ENCODE measurements at places on chromosomes 2 and 18. TPM values are rescaled to one million over a fixed set of nuclear protein-coding genes. Genes with fewer than 3 reads are reported as not detected.

Gene RGPD8
- 9.0 TPM for total RNA-seq

Gene TTC39C
- total RNA-seq, result 22.5 TPM

Gene ABCG8
- not detected for total RNA-seq

Gene CENPA
- 3.4 TPM for total RNA-seq

Gene RNU2-63P
- not detected for total RNA-seq

Gene HOXD12
- not detected for total RNA-seq

Gene CSRNP3
- total RNA-seq, result 0.70 TPM

Gene MAP2
- total RNA-seq, result 5.8 TPM

Gene ANKRD62
- total RNA-seq, result 0.27 TPM

Gene CDH7
- total RNA-seq, result not detected

Gene IL36A
- total RNA-seq, result 251 TPM

Gene BMP10
- not detected for total RNA-seq

Gene VWC2L
- not detected for total RNA-seq

GRCh38 chr2:235651643-235652042 lies 157.8 kb downstream of the AGAP1 start:
- H3K4me1 ChIP-seq, result no peaks in the 10 kb centered on the region
- H3K27me3 ChIP-seq, result no peaks in the 10 kb centered on the region
- no peak for DNase-seq
- no peak overlapping the region for H3K4me3 ChIP-seq
- no peak overlapping the region for H3K27ac ChIP-seq

GRCh38 chr2:192087398-192087958 lies 107.3 kb downstream of the TMEFF2 start:
- H3K4me3 ChIP-seq, result no peak overlapping the region
- H3K27me3 ChIP-seq, result no peaks in the 10 kb centered on the region
- no peaks in the 10 kb centered on the region for H3K4me1 ChIP-seq
- DNase-seq, result no peak

- no peaks in the 10 kb centered on the region for H3K36me3 ChIP-seq
- H3K4me3 ChIP-seq, result no peak overlapping the region
- DNase-seq, result no peak
- H3K27me3 ChIP-seq, result no peaks in the 10 kb centered on the region
Observed at GRCh38 chr18:26480897-26481795, 67.2 kb downstream of the KCTD1 start.

DNA sequence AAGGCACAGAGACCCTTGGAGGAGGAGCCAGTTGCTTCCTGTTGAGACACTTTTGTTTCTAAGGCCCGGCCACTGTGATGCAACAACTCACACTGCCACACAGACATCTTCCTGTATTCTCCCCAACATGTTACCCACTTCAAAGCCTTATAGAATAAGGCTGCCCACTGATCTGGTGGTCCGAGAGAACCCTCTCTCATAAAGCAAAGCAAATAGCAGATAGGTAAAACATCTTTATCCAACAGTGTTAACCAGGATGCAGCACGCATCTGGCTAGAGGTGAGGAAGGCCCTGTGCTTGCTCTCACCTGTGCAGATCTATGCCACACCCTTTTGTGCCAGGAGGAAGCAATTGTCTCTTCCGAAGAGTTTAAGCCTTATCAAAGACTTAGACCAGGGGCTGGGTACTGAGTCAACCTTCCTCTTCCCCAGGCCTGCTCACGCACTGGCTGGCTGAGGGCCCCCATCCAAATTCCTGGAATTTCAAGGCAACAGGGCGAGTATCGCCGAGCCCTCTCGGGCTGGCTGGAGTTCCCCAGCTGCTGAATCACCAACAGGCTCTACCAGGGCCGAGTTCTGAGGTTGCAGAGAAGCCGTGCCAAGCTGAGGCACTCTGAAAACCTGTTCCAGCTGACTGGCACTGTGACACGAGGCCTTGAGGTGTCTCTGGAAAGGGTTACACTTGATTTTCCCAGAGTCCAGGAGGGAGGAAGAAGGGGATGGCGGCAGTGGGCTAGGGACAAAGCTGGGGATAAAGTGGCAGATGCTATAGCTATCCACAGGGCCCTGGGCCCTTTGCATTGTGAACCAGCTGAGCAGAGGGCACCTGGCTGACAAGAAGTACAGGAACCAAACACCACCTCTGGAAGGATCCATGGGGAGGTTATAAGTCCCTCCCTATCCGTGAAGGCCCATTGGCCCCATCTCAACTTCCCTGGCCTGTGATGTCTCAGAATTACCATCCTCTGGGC lies 29.3 kb downstream of the TGFA start:
- H3K27me3 ChIP-seq, result no peaks in the 10 kb centered on the region
- peak overlapping the region; percentile 83 for H3K27ac ChIP-seq
- no peak for DNase-seq
- peaks cover 27% of the 10 kb centered on the region for H3K4me1 ChIP-seq
- no peaks in the 10 kb centered on the region for H3K36me3 ChIP-seq
- no peak overlapping the region for H3K4me3 ChIP-seq

DNA sequence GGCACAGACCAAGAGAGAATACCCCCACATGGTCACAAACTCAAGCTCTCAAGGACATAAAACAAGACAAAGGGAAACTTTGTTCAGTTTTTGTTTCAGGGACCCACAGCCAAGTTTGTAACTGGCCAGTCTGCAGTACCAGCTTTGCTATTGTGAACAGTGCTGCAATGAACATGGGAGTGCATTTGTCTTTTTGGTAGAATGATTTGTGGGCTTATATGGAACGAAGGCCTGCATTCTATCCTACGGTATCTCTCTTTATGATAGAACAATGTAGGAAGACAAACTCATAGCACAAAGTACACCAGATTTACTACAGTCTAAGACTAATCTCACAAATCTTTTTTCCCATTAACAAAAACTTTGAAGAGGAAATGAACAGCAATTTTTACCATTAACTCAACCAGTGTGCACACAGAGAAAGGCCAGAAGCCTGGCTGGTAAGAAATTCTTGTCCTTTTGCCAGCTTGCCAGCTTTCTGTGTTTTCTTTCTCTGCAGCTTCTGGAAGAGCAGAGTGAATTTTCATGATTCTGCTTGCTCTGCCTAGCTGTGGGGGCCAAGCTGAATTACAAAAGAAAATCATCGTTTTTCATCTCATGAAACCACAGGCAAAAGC lies 37.1 kb upstream of the FEZ2 start:
- H3K27me3 ChIP-seq, result no peaks in the 10 kb centered on the region
- no peak overlapping the region for H3K27ac ChIP-seq
- no peaks in the 10 kb centered on the region for H3K4me1 ChIP-seq
- H3K4me3 ChIP-seq, result no peak overlapping the region
- no peaks in the 10 kb centered on the region for H3K36me3 ChIP-seq
- no peak for DNase-seq

DNA sequence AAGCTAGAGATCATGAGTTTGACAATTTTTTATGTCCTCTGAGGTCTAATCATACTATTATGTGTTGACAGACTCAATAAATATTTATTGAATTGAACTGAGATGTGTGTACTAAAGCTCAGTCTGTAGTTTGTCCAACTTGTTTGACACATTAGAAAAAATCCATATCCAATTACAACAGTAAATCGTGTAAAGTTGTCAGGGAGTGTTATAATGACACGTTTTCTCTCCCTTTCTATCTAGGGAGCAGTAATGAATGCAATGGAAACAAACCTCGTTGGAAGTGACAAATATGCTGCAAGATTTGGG lies 28.4 kb downstream of the ITGA4 start:
- H3K36me3 ChIP-seq, result no peaks in the 10 kb centered on the region
- H3K27me3 ChIP-seq, result no peaks in the 10 kb centered on the region
- H3K4me1 ChIP-seq, result no peaks in the 10 kb centered on the region
- H3K27ac ChIP-seq, result no peak overlapping the region
- DNase-seq, result no peak

GRCh38 chr18:42339372-42339771 lies 384.3 kb downstream of the PIK3C3 start:
- H3K36me3 ChIP-seq, result no peaks in the 10 kb centered on the region
- H3K4me3 ChIP-seq, result no peak overlapping the region
- H3K27ac ChIP-seq, result no peak overlapping the region

DNA sequence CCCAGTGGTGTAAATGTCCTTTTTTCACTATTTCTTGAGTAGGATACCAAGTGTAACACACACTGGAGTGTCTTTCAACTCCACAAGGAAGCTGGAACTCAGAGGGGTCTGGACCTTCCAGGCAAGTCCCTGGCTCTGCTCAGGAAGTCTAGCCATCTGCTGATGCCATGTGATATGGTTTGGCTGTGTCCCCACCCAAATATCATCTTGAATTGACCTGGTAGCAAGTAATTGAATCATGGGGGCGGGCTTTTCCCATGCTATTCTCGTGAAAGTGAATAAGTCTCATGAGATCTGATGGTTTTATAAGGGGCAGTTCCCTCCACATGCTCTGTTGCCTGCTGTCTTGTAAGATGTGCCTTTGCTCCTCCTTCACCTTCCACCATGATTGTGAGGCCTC lies 99.4 kb upstream of the CDC42EP3 start:
- H3K27ac ChIP-seq, result no peak overlapping the region
- no peak for DNase-seq
- H3K4me3 ChIP-seq, result no peak overlapping the region
- H3K36me3 ChIP-seq, result no peaks in the 10 kb centered on the region

DNA sequence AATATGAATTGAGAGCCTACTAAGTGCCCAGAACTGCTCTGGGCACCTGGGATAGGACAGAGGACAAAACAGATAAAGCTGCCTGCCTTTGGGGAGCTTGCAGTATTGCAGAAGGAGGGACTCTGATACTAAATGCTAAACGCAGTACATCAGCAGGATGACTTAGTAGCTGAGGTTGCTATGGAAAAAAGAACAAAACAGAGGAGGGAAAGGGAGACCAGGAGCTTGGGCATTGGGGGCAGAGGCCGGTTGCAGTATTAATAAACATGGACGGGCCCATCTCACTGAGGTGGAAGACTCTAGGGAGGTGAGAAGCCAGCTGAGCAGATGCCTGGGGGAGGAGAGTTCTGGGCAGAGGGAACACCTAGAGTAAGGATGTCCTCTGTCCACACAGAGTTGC lies 66.1 kb upstream of the SP3 start:
- no peak overlapping the region for H3K4me3 ChIP-seq
- DNase-seq, result no peak
- peak overlapping the region; percentile 62 for H3K27ac ChIP-seq
- no peaks in the 10 kb centered on the region for H3K36me3 ChIP-seq

- no peak for DNase-seq
- no peaks in the 10 kb centered on the region for H3K4me1 ChIP-seq
- no peaks in the 10 kb centered on the region for H3K36me3 ChIP-seq
- H3K4me3 ChIP-seq, result no peak overlapping the region
- H3K27ac ChIP-seq, result no peak overlapping the region
Observed at GRCh38 chr18:29034113-29034856, 857.4 kb upstream of the CDH2 start.

DNA sequence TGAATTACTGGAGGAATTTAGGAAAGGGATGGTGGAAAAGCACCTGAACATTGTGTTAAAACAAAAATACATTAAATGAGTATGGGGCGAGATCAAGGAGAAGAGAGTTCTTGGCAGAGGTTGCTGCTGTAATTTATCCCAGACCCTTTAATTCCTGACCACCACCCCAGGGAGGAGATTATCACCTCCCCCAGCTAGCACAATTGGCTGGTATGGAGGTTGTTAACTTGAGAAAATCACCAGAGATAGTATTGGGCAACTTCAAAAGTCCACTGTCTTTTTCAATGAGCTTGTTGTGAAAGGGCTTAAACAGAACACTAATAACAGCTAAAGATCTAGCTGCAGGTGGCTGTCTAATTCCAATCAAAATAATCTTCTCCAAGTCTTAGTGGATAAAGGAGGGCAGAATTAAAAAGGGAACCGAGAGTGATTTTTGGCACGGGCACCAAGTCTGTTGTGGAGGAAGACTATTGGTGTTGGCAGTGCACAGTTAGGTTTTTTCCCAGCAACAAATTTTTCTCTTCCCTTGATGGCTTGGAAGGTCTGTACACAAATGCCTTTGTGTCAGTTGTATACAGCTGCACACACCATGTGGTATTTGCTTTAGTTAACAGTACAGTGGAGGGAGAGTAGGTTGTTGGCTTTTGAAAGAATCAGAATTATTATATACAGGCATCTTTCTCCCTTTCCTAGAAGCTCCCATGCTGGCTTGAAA lies 289.5 kb downstream of the SLC4A3 start:
- no peaks in the 10 kb centered on the region for H3K4me1 ChIP-seq
- no peak overlapping the region for H3K4me3 ChIP-seq
- no peaks in the 10 kb centered on the region for H3K27me3 ChIP-seq
- no peaks in the 10 kb centered on the region for H3K36me3 ChIP-seq

DNA sequence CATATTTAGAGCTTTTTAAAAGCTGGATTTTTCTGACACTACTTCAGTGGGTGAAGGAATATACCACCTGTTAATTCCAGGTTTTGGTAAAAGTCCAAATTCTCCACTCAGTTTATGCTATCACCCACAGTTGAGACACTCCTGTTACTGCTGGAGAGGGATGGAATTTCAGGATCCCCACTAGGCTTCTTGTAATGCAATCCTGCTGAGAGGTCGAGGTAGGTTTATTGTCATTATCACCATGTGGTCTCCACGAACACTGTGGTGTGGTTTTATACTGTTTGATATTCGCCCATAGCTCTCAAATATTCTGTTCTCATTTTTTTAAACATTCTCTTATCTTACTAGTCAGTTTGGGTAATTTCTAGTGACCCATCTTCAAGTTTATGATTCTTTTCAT lies 167.9 kb downstream of the CCDC102B start:
- DNase-seq, result no peak
- H3K27me3 ChIP-seq, result no peaks in the 10 kb centered on the region
- no peak overlapping the region for H3K27ac ChIP-seq
- H3K4me3 ChIP-seq, result no peak overlapping the region
- H3K4me1 ChIP-seq, result no peaks in the 10 kb centered on the region

DNA sequence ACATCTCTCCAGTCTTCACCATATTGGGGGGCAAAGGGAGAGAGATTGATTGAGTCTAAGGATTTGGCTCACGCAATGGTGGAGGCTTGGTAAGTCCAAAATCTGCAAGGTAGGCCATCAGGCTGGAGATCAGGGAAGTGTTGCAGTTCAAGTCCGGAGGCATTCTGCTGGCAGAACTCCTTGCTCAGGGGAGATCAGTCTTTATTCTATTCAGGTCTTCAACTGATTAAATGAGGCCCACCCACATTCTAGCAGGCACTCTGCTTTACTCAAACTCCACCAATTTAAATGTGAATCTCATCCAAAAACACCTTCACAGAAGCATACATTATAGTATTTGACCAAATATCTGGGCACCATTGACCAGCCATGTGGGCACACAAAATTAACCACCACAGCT lies 21.4 kb downstream of the SMYD1 start:
- H3K27ac ChIP-seq, result no peak overlapping the region
- H3K4me1 ChIP-seq, result no peaks in the 10 kb centered on the region
- DNase-seq, result no peak
- H3K27me3 ChIP-seq, result no peaks in the 10 kb centered on the region
- H3K4me3 ChIP-seq, result no peak overlapping the region

DNA sequence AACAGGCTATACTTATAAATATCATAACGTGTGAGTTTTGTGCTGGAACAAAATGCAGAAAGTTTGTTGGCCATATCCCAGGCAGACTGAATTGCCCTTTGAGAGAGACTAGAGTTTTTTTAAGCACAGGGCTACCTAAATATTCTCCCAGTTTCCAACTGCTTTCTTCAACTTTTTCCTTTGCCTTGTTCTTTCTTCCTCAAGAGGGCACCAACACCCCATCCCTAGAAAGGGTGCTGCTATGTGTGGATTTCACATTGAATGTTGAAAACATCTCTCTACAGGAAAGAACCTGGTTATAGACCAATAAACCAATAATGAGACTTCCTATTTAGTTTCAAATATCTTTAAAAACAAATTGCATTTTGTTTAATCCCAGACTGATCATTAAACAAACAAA lies 87.9 kb downstream of the ICOS start:
- peaks cover 23% of the 10 kb centered on the region for H3K4me1 ChIP-seq
- no peak for DNase-seq
- no peak overlapping the region for H3K27ac ChIP-seq
- H3K4me3 ChIP-seq, result no peak overlapping the region

GRCh38 chr2:197633109-197633657 lies 42.2 kb downstream of the RFTN2 start:
- H3K4me3 ChIP-seq, result no peak overlapping the region
- no peaks in the 10 kb centered on the region for H3K27me3 ChIP-seq
- no peak overlapping the region for H3K27ac ChIP-seq
- H3K4me1 ChIP-seq, result no peaks in the 10 kb centered on the region

Data from esophagus squamous epithelium (tissue), 5 donors.